Body of pancreas (tissue), 4 donors: ENCODE measurements at places on chromosomes 6 and 20.

- no peak for DNase-seq
These were observed 23.5 kb downstream of the CFAP206 start for GRCh38 chr6:87431263-87431662.

- DNase-seq, result no peak
These were observed 19.0 kb upstream of the SNRPB2 start for GRCh38 chr20:16710781-16711180.

DNA sequence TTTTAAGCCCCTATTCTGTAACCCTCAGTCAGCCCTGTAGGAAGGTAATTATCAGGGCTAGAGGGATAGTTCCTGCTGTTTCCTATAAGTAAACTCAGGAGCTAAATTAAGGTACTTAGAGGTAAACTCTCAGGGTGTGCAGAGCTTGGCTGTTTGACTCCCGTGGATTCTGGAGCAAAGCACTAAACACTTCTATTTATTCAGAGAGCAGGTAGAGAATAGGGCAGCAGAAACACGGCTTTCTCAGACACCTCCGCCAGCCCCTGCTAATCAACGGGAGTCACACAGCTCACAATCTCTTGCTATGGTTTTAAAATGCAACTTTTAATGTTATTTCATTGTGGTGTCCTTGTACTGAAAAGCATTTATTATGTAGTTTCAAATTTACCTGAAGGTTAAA, 21.8 kb downstream of the PRKN start:
- no peak for DNase-seq

GRCh38 chr20:47816487-47817451, 31.5 kb upstream of the SULF2 start:
- DNase-seq, result no peak

DNA sequence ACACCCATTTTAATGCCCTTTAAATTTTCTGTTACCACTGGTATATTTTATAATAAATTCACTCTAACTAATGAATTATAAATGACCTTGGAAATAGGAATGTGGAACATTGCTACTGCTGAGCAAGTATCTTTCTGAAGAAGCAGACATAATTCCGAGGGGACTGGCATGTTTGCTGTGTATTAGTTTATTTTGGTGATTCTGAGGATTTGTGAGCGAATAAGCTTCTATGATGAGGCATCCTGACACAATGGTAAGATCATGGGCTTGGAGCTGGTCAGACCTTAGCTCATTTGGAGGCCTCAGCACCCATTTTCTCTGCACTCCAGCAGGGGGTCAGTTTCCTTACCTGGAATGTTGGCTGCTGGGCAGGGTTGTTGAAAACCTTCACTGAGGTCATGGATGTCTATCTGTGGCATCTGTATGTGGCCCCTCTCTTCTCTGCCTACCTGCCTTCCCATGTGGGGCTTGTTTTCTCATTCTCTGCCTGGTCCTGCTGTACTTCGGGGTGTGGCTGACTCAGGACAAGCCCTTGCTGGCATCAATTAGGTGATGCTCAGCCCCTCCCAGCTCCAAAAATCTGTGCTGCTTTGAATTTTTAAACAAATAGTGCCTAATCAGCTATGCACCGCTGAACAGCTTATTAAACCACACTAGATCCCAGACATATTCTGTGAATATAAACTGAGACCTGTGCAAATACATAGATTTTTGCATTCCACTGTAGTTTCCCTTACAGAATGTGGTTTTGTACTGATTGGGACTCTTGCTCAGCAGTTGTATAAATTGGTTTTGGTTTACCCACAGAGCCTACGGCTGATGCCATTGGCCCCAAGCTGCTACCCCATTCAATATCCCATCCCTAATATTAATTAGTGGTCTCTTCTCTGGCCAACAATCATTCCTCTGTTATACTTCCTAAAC, 10.7 kb downstream of the ARID1B start:
- no peak for DNase-seq

GRCh38 chr20:34215711-34216381, 25.4 kb upstream of the ASIP start:
- DNase-seq, result peak; percentile 95

- no peak for DNase-seq
These were observed 4.6 kb downstream of the SMIM29 start for GRCh38 chr6:34243901-34244884.

DNA sequence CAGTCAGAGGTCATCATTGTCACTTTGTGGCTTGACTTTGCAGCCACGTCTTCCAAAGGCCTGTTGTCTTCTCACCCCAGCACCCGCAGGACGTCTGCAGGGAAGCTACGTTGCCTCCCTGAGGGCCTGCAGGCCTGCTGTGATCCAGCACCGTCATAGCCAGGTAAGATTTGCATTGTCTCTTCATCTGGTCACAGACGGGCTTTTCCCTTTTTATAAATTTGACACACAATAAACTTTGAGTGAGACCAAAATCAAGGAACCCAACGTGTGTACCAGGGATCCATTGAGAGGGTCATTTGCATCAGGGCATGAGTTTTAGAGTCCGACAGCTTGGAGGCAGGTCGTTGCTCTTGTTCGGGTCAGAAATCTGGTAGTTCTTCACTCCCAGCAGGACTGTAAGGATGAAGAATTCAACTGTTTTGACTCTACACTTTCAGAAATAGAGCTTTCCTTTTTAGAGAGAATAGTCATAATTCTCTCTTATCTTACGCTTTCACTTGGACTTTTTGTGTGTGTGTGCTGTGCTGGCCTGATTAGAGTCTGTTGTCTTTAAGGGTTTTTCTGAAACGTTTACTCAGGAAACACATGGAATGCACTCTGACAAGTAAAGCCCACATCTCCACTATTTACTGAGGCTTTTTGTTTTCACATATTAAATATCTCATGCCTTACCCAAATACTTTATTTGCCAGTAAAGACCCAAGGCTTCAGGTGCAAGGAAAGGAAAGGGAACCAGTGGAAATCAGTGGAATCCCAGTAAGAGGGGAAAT, 177.2 kb upstream of the TAB2 start:
- DNase-seq, result no peak

DNA sequence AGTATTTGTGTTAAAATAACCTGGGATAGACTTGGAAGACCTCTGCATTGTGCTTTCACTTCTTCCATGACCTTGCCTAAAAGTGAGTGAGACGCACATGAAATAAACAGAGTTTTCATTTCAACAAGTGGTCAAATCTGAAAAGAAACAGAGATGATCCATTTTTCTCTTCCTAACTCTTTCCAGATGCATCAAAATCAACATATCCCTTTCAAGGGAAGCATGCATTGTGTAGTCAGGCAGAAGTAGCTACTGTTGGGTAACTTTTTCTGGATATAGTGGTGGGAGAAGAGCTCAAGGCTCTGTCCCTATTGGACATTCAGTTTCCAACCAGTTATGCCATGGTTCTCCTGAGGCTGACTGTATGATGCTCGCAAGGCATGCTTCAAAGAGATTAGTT, 233.0 kb upstream of the JAG1 start:
- DNase-seq, result no peak

- no peak for DNase-seq
These were observed 10.6 kb upstream of the FAM8A1 start for GRCh38 chr6:17589406-17590096.

- DNase-seq, result no peak
These were observed 76.9 kb downstream of the PRL start for GRCh38 chr6:22219925-22220324.

- no peak for DNase-seq
These were observed 242.5 kb downstream of the TTLL2 start for GRCh38 chr6:167567142-167568033.

- DNase-seq, result no peak
These were observed 85.0 kb downstream of the NFATC2 start for GRCh38 chr20:51457533-51457932.

DNA sequence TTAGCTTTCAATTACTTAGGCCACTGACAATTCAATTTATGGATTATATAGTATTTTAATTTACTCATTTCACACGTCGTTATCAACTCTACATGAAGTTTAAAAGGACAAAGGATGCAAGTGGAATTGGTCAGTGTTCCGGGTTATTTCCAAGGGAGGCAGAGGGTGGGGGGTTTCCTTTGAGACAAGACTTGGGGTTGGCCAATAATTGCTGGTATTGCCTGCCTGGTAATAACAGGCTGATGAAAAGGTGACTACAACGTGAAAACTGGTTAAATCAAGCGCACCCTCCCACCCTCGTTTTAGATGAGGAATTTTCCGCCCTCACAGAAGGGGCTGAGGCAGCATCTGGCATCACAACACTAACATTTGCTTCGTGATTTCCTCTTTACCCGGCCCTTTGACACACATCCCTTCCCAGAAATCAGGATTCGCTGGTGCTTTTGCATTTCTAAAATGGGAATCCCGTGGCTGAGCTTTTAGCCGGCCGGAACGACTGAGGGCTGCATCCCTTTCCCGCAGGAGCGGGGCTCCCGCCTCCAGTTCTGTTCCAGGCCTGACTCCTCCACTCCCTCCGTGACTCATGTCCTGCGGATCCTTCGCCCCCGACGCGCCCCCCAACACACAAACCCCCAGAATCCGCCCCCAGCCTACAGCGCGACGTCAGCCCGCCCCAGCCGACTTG, 999 bp upstream of the PIM1 start:
- peak; percentile 62 for DNase-seq

DNA sequence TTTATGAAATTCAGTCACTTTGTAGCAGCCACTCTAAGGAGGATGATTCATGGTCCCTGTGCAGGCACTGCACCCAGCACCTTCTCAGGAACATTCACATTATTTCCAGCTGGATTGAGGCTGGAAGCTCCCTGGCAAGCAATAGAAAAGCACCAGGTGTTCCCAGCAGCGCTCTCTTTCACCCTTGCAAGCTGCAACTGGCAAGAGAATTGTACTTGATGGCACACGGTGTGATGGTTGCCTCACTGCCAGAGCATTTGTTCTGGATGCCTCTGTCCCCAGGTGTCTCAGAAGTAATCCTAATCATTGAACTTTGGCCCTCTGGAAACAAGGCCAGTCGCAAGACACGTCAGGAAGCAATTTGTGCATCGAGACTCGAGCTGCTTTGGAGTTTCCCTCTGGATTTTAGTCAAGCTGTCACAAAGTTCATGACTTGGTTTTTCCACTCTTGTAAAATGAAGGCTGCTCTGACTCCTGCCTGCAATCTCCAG, 24.9 kb upstream of the PHACTR2 start:
- peak; percentile 39 for DNase-seq

DNA sequence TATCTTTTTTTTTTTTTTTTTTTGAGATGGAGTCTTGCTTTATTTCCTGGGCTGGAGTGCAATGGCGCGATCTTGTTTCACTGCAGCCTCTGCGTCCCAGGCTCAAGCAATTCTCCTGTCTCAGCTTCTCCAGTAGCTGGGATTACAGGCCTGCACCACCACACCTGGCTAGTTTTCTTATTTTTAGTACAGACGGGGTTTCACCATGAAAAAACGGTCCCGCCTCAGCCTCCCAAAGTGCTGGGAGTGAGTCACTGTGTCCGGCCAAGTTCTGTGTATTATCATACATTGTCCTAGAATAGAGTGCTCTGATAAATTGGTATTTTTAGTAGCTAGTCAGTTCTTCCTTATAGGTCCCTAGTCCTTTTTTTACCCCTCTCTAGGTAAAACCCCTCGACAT, 2.8 kb downstream of the SNRPC start:
- DNase-seq, result no peak

GRCh38 chr20:32368925-32369324, 10.8 kb downstream of the ASXL1 start:
- no peak for DNase-seq

DNA sequence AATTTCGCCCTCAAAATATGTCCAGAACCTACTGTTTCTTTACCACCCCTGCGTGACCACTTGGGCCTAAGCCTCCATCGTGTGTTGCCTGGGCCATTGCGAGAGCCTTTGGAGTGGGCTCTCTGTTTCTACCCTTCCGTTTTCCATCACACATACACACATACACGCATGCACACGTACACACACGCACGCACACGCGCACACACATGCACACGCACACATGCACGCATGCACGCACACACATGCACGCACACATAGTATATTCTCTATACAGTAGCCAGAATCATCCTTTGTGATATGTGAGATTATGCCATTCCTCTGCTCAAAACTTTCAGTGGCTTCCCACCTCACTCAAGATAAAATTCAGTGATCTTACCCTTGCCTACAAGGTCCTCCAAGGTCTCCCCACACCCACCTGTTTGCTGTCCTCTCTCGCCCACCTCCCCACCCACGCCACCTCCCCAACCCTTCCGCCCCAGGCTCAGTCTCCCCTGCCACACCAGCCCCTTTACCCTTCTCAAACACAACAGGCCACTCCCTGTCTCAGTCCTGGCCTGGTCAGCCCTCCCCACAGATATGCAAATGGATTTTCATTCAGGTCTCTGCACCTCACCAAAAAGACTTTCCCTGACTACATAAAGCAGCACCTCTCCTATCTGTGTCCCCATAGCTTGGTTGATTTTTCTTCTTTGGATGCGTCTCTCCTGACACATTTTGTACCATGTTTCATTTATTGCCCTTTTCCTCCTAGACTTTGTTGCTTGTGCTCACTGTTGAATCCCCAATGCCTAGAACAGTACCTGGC, 559.6 kb downstream of the CD83 start:
- DNase-seq, result no peak

DNA sequence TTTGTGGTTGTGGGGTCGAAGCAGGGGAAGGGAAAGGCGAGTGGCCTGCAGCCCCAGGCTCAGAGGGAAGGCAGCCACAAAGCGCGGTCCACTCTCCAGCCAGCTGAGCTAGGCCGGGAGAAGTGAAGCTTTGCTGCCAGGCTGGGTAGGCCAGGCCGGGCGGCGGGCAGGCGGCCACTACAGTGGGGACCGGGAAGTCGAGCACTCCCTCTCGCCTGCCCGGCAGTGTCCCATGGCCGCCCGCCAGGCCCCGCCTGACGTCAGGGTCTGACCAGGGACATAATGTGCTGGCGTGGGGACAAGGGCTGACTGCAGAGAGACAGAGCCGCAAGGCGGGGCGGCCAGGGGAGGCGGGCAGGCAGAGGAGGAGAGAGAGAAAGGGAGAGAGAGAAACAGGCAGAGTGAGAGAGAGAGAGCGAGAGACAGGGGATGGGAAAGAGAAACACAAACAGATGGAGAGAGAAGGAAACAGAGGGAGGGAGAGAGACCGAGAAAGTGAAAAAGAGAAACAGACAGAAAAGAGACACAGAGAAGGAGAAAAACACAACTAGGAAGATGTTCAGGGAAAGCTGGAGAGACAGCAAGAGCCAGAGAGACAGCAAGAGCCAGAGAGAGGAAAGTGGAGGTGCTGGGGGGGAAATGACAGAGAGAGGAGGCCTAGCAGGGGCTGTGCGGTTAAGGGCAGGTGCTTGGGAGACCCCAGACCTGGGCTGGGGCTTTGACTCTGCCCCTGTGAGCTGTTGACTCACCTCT, 94.5 kb upstream of the PTPN1 start:
- DNase-seq, result peak; percentile 100

GRCh38 chr6:80921861-80922460, 815.5 kb downstream of the BCKDHB start:
- DNase-seq, result no peak

- no peak for DNase-seq
These were observed 27.2 kb upstream of the EFHC1 start for GRCh38 chr6:52392944-52393343.
